ENCODE measurements at places on chromosomes 6 and 20. TPM values are rescaled to one million over a fixed set of nuclear protein-coding genes. Genes with fewer than 3 reads are reported as not detected.

- DNase-seq, result peak; percentile 81
These were observed 537 bp downstream of the PPIL4 start for GRCh38 chr6:149545258-149545753.

DNA sequence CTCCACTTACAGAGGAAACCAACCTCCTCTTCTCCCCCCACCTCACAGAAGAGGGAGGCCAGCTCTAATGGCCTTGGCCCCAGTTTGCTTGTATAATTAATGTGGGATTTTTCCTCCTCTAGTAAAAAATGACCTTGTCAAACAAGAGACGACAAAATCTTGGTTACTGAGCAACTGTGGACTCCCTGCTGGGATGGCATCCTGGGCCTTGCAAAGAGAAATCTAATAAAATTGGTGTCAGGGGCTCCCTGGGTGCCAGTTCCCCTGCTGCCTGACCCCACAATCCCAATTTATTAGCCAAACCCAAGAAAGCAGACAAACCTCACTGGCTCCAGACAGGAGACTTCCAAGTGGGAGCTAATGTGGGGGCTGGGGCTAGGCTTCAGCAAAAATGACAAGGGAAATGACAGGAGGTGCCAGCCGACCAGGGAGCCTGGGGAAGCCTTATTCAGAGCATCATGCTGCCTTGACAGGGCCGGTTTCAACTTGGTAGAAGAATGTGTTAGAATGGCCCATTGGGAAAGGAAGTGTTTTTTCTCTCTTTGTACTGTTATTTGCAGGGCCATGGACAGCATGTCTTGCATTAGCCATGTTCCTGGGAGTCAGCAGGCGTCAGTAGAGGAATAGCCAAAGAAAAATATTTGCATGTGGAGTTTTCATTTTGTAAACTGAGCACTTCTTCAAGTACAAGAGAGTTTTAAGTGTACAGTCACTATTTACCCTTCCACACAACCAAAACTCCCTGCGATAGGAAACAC lies 816.9 kb downstream of the DHX35 start:
- no peak for DNase-seq

DNA sequence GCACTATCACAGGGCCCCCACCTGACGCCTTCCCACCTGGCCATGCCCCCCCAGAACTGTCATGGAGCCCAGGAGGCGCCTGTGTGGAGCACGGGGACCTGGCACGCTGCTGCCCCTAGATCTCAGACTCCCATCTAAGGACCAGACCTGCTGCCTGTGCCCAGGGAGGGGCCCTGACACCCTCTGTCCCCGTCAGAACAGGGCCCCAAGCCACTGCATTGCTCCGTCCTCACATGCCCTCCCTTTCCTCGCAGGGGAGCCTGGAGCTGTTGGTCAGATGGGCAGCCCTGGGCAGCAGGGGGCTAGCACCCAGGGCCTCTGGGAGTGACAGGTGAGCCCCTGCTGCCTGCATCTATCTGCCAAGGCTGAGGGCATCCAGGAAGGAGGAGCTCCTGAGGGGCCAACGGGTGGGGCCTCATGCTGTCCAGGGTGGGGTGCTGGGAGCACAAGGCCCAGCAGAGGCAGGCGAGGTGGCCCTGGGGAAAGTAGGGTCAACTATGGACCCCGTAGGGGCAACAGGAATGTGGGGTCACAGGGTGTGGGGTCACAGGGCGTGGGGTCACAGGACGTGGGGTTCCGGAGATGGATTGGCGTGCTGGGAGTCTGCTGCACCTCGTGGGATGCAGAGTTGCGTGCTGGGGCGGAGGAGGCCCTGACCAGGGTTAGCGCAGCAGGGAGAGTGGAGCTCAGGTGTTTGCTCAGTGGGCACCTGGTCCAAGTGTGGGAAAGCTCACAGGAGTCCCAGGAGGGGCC lies 31.6 kb downstream of the CHRNA4 start:
- no peak for DNase-seq

GRCh38 chr6:135854799-135855198 lies 3.3 kb downstream of the PDE7B start:
- DNase-seq, result no peak

DNA sequence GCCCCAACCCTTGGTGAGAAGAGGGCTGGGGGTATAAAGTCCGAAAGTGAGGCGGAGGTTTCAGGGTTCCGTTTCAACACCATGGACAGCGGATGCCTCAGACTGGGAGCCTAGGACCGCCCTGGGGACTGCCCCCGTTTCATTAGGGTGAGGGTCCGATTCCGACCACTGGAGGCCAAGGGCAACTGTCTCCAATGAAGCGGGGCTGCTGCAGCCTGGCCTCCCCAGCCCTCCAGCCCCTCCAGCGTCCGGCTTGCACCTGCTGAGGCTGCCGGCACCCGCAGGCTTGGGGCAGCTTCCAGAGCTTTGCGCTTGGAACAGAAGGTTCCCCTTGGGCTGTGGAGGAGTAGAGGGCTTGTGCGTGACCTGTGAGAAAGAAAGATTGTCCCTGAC lies 39.9 kb downstream of the YTHDF1 start:
- DNase-seq, result no peak

GRCh38 chr6:56334937-56335336 lies 87.6 kb upstream of the COL21A1 start:
- DNase-seq, result no peak

GRCh38 chr6:39152262-39152661 lies 37.3 kb upstream of the SAYSD1 start:
- no peak for DNase-seq

GRCh38 chr6:79878142-79878748 lies 69.1 kb downstream of the ELOVL4 start:
- DNase-seq, result no peak

GRCh38 chr6:154358019-154358545 lies 1.5 kb upstream of the IPCEF1 start:
- DNase-seq, result no peak

GRCh38 chr6:140812636-140813035 lies 1320.1 kb upstream of the GJE1 start:
- no peak for DNase-seq

DNA sequence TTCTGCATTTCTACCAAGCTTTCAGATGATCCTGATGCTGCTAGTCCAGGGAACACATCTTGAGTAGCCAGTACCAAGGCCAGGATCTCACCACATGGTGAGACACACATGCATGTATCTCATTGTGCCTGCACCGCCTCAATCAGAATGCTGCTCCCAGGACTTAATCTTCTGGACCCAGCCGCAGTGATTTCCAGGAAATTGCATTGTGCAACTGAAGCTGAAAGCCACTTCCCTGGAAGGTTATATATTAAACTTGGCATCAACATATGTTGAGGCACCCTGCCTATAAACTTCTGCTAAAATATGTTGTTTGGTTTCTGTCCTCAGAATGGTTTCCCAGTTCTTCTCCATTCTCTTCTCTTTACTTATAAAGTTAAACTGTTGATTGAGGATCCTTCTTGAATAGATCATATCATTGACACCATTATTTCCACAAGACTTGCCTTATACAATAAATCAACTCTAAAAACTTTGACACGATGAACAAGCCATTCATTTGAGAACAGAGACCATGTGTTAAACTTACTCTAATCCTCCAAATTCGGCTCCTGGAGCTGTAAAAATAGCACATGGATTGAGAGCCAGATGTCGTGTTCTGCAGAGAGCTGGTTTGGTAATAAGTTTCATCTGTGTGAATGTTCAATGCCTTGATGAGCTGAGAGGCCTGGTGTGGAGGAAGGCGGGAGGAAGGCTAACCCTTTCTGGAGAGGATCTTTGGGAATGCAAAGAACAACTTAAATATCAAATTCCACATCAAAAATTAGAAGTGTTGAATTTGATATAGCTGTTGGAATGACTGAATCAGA lies 65.0 kb upstream of the PCSK2 start:
- DNase-seq, result no peak

- no peak for DNase-seq
These were observed 241.0 kb downstream of the ADGRG6 start for GRCh38 chr6:142542704-142543233.

DNA sequence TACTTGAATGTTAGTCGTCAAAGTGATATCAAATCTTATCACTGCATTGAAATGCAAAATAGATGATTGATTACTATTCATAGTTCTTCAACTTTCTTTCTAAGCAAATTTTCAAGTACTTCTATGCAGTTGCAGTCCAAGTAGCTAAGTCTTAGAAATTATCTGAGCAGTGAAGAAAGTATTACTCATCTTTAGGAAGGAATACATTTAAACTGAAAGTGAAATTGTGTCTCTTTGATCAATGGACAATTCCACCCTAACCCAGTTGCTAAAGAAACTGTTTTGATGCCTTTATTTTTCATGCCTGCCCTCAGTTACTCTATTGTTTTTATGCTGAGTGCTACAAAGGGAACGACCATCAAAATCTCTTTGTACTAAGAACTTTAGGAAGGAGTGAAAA lies 337.4 kb downstream of the GRIK2 start:
- DNase-seq, result no peak

GRCh38 chr6:156828280-156828703 lies 51.1 kb downstream of the ARID1B start:
- no peak for DNase-seq

- DNase-seq, result no peak
These were observed 8.1 kb upstream of the TSPYL1 start for GRCh38 chr6:116287689-116288282.

- DNase-seq, result no peak
These were observed 110.5 kb downstream of the MANEA start for GRCh38 chr6:95687839-95688238.

DNA sequence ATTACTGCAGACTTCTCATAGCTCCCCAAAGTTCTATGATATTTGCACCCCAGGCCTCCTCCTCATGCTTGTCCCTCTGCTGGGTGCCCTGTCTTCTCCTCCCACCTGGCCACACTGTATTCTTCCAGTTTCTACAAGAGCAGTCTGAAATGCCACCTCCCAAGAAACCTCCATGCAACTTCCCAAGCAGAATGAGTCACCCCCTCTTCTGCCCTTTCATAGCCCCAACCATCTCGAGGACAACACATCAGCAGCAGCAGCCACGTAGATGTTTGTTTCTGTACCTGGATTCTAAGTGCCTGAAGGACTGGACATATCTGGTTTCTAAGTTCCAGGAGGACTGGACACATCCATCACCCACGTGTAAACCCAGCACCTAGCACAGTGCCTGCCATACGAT lies 6.6 kb upstream of the ULBP2 start:
- DNase-seq, result no peak

- no peak for DNase-seq
These were observed 176.3 kb downstream of the LRFN2 start for GRCh38 chr6:40410821-40411220.

DNA sequence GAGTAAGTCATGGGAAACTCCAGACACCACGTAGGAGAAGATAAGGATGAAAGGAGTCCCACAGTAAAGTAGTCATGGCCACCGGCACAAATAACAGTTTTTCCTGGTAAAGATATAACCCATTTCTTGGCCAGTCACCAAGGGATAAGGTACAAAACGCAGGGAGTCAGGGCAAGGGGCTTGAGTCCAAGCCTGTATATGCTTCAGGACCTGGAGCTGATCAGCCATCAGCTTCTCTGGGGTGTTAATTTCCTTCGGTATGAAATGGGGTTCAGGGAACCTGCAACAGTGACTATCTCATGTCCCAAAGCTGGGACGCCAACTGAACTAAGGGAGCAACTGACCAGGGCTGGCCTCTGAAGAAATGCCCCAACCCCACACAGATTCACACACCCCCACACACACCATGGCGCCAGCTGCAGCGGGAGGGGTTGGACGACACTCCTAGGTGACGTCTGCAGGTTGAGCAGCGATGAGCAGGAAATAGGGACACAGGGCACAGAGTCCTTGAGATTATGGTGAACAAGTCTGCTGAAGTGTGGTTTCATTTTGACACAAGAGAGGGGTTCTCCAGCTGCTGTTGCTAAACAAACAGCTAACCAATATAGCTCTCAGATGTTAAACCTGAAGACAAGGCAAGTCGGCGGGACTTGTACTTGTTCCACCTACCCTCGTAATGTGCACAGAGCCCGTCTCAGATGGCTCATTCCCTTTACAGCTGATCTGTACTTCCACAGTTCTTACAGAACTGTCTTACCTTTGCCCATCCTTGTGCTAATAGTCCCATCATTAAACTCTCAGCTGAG lies 7.4 kb upstream of the ADTRP start:
- DNase-seq, result peak; percentile 13

- DNase-seq, result no peak
These were observed 2.8 kb upstream of the NUP153 start for GRCh38 chr6:17709476-17709875.

DNA sequence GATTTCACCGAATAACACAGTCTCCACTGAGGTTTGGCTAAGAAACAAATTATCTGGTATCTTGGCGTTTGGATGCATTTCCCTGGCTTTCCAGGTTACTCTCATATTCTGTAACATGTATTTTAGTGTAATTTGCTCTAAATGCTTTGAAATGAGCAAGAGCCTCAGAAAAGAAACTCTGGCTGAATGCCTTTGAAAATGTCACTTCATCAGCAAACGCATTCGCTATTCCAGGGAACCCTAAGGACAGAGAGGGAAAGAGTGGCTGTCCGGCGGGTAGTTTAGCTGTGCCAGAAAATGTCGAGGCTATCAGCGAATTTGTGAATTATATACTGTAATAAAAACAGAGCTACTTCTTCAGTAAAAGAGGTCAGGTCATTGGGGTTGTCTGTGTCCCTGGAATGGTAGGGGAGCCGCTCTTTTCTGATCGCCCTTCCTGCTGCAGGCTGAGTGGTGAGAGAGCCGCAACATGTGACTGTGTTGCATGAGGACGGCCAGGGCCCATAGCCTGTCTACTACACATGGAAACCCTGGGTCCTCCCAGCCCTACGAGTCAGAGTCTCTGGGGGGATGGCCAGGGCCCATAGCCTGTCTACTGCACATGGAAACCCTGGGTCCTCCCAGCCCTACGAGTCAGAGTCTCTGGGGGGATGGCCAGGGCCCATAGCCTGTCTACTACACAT lies 57.3 kb downstream of the SMOC2 start:
- no peak for DNase-seq

DNA sequence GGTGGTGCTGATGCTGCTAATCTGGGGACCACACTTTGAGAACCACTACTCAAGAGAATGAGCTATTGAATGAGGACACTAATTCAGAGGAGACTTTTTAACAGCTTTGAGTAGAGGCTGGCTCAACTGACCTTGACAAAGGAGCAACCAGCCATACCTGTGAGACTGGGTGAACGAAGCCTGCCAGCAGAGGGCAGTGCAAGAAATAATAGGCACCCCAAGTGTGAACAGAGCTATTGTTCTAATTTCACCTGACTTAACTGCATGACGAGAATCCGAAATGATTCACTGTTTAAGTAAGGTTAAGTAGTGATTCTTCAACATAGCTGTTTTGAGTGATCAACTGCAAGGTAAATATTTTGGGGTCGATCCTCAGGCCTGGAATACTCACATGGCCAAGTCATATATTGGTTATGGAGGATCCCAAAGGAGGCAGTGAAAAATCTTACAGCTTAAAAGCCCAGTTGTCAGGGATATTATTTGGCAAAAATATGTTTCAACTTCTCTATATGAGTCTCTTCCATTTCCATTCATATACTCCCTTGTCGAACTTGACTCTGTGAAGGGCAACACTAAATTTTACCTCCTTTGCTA lies 550.5 kb upstream of the MARCKS start:
- DNase-seq, result peak; percentile 56

Gene CCM2L
- total RNA-seq, result not detected

Gene HRH3
- total RNA-seq, result not detected

Gene MYLK2
- 0.87 TPM for total RNA-seq

Gene GPR63
- total RNA-seq, result 2.8 TPM

Gene ITCH
- total RNA-seq, result 48.5 TPM

Measured in activated CD4-positive, alpha-beta T cell treated with anti-CD3 and anti-CD28 coated beads, Interleukin-2, amount 10 ng/mL, durations not matched to agents 7 days and 5 days (primary cell).